ENCODE measurements at places on chromosomes 12 and 14.
A peak's percentile ranks its signal among the peaks of the same experiment; 100 is the strongest.

GRCh38 chr12:32964981-32965585 is 68.5 kb upstream of the PKP2 start:
- no peak for DNase-seq

GRCh38 chr14:49614196-49614595 is 6.2 kb downstream of the RPL36AL start:
- DNase-seq, result no peak

GRCh38 chr12:102299731-102300130 is 102.1 kb upstream of the PMCH start:
- DNase-seq, result peak; percentile 18

GRCh38 chr12:58009405-58010195 is 68.2 kb downstream of the ATP23 start:
- peak; percentile 42 for DNase-seq

DNA sequence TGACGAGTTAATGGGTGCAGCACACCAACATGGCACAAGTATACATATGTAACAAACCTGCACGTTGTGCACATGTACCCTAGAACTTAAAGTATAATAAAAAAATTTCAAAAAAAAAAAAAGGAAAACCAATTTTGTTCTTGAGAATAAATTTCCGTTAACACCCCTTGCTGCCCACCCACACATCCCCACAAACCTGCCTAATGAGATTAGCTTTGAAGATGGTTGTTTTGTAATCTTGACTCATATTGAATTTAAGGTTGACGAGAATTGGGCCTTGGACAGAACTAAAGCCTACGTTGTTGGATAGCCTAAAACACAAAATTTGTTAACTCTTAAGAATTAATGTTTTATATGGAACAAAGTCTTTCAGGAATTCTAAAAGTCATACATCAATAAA is 52.9 kb downstream of the SYT1 start:
- DNase-seq, result no peak

GRCh38 chr14:79028281-79028680 is 858.1 kb downstream of the NRXN3 start:
- DNase-seq, result no peak
